Stimulated activated CD8-positive, alpha-beta memory T cell treated with anti-CD3 and anti-CD28 coated beads, Interleukin-7, amount 100 ng/mL, for 1 hour (primary cell): ENCODE measurements at places on chromosomes 11 and 22.

DNA sequence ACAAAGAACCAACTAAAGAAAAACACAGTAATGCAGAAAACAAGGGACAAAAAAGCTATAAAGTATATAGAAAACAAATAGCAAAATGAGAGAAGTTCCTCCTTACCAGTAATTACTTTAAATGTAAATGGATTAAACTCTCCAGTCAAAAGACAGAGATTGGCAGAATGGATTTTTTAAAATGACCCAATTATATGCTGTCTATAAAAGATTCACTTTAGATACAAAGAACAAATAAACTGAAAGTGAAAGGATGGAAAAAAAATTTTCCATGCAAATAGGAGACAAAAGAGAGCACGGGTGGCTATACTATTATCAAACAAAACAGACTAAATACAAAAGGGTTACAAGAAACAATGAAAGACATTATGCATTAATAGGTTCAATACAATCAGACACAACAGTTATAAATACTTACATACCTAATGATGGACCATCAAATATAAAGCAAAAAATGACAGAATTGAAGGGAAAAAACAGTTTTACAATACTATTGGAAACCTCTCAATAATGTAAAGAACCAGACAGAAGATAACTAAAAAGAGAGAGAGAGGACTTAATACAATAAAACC, 64.6 kb downstream of the NARS2 start:
- DNase-seq: no peak

DNA sequence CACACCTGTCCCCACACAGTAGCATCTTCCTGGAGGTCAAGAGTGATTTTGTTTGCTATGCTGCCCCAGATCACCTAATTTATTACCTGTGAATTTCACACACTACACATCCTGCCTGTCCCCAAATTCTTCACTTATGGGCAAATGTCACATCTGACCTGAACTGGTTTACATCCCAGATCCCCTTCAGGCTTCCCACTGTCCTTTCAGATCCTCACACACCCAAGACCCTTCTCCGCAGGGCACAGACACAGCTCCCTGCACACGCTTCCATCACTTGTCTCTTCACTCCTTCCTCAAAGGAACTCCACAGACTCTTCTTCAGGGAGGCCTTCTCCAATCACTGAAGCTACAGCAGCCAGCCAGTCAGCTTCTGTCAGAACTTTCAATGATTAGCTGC, 118.7 kb upstream of the IGLL5 start:
- no peak for DNase-seq

DNA sequence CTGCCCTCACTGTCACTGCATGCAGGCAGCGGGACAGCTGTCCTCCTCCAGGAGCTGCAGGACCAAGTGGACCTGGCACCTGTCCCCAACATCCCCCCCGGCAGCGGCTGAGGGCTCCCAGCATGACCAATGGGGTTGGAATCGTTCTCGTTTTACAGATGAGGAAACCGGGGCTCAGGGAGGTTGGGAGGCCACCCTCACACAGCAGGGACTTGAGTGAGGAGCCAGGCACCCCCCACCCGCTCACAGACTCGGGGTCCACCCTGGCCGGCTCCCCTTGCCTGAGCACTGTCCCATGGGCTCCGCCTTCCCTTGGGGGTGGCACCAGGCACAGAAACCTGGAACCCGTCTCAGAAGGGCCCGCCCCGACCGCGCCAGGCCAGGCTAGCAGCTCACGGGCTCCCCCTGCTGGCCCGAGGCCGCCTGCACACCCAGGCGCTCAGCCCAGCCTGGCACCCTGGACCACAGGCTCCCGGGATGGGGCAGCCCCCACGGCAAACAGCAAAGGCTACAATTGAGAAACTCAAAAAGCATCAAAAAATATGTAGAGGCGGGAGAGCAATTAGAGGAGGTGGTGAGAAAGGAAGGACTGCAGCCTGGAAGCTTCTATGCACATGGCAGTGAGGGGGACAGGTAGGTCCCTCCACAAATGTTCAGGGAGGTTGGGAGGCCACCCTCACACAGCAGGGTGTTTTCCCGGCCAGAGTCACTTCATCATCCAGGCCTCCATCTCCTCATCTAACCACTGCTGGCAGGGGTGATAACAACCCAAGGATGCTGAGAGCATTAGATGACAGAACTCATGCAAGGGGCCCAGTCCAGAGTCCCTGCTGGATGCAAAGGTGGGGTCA, 12.8 kb downstream of the MACROD1 start:
- DNase-seq: peak; percentile 52

DNA sequence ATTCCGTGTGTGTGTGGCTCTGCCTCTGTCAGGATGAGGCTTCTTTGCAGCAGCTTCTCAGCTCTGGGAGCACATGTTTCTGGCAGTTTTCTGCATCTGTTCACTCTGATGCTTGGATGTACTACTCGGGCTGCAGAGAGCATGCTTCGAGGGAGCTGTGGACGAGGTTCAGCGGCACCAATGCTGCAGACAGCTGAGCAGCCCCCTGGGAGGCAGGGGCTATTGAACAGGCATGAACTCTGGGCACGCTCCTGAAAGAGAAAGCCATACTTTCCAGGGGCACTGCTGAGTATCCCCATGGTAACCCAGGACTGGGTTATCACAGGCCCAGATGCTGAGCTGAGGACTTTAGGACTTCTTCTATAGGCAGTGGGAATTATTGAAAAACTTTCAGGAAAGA, 33.8 kb downstream of the ADAMTS8 start:
- DNase-seq: no peak

DNA sequence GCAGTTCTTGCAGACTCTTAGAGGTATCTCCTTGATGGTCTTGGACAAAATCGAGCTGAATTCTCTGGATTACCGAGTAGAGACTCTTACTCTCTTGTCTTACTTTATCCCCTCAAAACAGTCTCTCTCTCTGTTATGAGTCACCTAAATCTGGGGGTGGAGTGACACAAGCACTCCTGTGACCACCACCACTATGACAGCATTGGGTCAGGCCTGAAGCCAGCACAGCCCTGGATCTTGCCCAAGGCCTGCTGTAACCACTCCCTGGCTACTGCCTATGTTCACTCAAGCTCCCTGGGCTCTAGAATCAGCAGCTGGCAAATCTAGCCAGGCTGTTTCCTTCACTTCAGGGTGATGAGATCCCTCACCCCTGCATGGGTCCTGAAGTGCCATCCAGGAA, 662.5 kb downstream of the LUZP2 start:
- no peak for DNase-seq

GRCh38 chr11:128868841-128869671, 2.0 kb upstream of the KCNJ1 start:
- DNase-seq: no peak

DNA sequence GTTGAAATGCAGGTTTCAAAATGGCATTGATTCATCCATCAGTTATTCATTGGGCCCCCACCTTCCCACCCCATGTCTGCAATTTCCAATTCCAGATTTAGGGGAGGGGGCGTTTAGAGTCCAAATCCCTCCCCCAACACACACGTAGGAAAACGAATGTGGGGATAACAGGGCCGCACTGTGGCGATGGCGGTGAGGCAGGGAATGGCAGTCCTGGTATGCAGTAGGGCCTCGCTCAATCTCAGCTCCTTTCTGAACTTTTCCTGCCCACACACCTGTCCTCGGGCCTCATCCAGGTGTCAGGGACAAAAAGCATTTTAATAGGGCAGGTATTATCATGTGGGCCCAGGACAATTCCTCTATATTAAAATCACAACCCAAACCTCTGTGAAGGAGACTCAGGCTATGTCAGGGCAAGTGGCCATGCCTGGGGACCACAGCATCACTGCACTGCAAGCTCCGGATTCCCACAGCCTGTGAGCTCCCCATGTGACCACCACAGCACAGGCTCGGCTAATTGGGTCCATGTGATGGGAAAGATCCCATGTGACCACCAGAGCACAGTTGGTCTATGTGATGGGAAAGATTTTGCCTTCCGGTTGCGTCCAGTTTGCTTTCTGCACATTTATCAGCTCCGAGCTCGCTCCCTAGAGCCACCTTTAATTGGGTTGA, 44.5 kb downstream of the RTL6 start:
- DNase-seq: no peak

DNA sequence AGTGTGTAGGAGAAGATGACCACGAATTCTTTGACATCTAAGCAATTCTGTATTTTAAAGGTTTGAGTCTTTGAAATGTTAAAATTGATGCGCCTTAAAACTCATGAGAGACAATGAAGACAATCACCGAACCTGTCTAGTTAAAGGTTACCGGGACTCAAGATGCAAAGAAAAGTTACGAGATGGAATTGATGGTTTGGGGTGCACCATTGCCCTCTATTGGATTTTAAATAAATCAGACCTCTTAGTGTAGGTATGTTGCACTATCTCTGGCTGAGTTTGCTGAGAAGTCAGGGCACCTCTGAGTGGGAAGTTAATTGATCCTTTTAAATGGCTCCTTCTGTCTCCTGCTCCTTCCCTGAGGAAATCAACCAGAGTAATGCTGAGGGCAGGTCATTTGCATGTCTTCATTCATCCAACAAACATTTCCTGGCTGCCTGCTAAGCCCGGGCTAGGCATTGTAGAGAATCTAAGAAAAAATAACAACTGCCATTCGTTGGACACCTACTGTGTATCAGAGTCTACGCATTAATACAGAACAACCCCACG, 19.4 kb upstream of the TMA7B start:
- no peak for DNase-seq

GRCh38 chr11:30245621-30246020, 14.8 kb downstream of the FSHB start:
- DNase-seq: no peak

GRCh38 chr11:89176938-89177337, 737 bp upstream of the TYR start:
- DNase-seq: no peak

GRCh38 chr11:19093976-19094375, 23.0 kb upstream of the ZDHHC13 start:
- no peak for DNase-seq

GRCh38 chr11:2307501-2308331, 5.9 kb downstream of the TSPAN32 start:
- DNase-seq: no peak

- DNase-seq: no peak
Observed at GRCh38 chr22:36253523-36254490, 874 bp downstream of the APOL1 start.

- no peak for DNase-seq
Observed at GRCh38 chr22:45341498-45341897, 31.8 kb downstream of the FAM118A start.

- no peak for DNase-seq
Observed at GRCh38 chr11:3201677-3202181, 16.9 kb downstream of the MRGPRG start.

DNA sequence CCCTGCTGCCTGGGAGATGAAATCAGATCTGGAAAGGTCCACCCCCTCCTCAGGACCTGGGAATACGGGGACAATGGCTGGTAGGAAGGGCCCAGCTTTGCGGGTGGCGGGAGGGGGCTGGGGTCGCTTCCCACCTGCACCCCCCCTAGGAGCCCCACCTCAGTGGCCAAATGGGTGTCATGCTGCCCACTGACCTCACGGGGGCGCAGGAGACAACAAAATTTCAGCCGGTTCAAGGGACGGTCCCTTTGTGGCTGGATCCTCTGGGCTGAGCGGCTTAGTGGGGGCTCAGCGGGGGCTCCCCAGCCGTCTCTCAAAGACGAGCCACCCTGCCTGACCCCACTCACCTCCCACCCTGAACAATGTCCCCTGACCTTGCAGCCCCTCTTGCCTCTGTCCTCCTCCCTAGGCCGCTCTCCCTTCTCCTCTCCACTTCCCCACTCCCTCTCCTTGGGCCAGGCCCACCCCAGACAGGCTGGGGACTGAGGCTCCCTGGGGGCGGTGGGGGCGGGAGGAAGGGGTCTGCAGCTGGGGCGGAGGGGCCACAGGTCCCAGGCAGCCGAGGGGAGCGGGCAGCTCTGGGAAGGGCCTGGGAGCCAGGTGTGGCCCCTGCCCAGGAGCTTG, 39.3 kb upstream of the H19 start:
- DNase-seq: no peak

GRCh38 chr11:64268025-64268892, 16.2 kb downstream of the BAD start:
- no peak for DNase-seq

- DNase-seq: no peak
Observed at GRCh38 chr11:85725510-85726258, 39.7 kb upstream of the CCDC89 start.

DNA sequence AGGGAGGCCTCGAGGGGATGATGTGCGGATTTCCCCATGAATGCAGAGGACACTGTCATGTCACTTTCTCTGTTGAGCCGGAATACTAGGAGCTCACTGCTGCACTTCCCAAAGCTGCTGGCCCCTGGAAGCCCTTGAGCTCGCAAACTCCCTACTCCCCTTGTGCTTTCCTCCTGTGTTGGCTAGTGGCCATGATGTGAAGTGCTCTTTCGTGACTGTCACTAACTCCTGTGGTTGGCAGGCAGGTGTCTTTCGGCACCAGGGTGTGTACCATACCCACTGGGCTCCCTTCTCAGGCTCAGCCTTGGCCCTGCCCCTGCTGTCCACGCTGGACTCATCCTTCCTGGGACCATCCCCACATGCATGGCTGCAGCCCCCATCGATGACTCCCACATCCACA, 86.2 kb downstream of the BTBD10 start:
- DNase-seq: no peak

DNA sequence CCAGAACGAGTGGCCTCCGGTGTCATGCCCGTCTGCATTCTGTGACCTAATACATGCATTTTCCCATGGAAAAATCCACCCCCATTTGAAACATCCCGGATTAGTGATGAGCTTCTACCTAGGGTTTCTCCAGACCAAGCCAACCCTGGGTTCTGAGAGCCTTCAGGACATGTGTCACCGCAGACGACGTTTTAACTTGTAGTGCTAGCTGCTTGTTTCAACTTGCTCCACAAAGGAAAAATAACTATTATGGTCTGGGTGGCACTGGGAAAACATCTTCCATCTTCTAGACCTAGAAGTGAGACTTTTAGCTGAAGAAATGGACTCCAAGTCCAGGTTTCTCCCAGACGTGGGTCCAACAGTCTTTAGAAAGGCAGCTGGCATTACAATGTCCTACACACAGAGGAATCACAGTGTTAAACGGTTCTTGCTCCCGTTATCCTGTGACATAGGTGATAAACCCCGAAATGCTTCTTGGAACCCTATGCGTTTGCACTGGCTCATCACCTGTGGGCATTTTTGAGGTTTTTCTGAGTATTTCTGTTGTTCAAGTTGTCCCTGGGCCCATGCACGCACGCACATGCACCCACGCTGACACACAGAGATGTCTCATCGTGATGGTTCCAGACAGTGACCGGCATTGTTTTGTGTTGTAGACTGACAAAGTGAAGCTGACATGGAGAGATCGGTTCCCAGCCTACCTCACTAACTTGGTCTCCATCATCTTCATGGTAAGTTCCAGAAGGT, 46.6 kb upstream of the FADD start:
- DNase-seq: no peak

GRCh38 chr11:75233754-75234172, 6.8 kb upstream of the TPBGL start:
- DNase-seq: no peak

DNA sequence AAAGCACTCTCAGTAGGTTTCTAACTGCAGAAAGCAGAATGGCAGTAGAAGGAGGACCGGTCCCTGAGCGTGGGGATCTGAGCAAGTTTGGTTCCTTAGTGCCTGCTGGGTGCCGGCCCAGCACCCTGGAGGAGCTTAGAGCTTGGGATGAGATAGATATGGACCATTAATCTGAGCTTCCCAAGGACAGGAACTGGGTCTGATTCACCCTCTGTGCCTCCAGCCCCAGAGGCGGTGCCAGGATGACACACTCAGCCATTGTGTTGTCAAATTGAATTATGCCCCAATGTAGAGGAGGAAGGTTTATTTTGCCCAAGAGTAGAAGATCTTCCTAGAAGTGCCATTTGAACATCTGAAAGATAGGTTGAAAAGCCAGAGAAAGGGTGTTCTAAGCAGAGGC, 4.3 kb downstream of the ZC3H7B start:
- no peak for DNase-seq

- no peak for DNase-seq
Observed at GRCh38 chr11:3837793-3838192, 3.0 kb downstream of the RHOG start.
